Activated CD8-positive, alpha-beta memory T cell treated with anti-CD3 and anti-CD28 coated beads, Interleukin-2, amount 10 ng/mL, durations not matched to agents 7 days and 5 days (primary cell): ENCODE measurements at places on chromosomes 2 and 18. TPM values are rescaled to one million over a fixed set of nuclear protein-coding genes. Genes with fewer than 3 reads are reported as not detected.
A peak's percentile ranks its signal among the peaks of the same experiment; 100 is the strongest.

DNA sequence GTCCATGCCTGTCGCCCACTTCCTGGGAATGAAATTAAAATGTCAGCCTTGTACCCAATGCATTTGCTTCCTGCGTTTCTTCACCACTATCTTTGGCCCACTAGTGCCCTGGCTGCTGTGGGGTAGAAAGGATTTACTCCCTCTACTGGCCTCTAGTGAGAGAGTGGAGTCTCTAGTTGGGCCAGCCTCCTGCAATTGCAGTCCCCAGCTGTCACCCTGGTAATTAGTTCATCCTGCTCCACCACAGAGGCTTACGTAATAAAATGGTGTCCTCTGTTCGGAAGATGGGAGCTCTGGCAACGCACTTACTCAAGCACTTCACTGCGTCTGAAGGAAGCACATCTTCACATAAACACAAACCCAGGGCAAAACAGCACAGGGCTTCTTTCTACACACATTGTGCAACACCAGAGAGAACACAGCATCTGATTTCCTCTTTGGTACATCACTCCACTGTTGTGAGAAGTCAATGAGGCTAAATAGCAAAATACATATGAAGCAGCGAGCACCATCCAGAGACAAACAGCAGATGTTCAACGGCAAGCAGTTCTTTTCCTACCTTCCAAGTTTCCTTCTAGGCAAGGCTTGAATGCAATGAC is 274.6 kb downstream of the LRATD1 start:
- no peaks in the 10 kb centered on the region for H3K36me3 ChIP-seq
- no peaks in the 10 kb centered on the region for H3K27me3 ChIP-seq
- no peaks in the 10 kb centered on the region for H3K4me1 ChIP-seq
- no peak overlapping the region for H3K4me3 ChIP-seq
- DNase-seq = no peak
- H3K27ac ChIP-seq = no peak overlapping the region

DNA sequence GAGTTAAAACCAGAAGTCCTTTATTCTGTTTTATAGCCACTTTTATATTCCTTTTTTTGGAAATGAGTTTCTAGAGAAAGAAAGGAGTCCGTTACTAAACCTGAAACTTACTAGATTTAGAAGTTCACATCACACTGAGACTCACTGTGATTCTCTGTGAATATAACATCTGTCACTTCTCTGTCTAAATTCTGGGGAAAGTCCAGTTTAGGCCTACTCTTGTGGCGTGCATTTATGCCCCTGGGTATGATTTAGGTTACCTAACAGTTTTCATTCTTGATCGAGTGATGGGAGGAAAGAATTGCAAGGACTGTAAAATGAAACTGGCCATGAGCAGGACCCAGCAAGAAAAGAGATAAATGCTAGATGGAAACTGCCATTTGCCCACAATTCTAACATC is 449.6 kb downstream of the SPAG16 start:
- H3K4me3 ChIP-seq = no peak overlapping the region
- H3K27ac ChIP-seq = no peak overlapping the region
- no peaks in the 10 kb centered on the region for H3K4me1 ChIP-seq
- H3K36me3 ChIP-seq = no peaks in the 10 kb centered on the region
- DNase-seq = no peak

GRCh38 chr2:40332191-40332826 is 119.6 kb downstream of the SLC8A1 start:
- H3K36me3 ChIP-seq = no peaks in the 10 kb centered on the region
- no peaks in the 10 kb centered on the region for H3K4me1 ChIP-seq
- no peak overlapping the region for H3K27ac ChIP-seq
- no peaks in the 10 kb centered on the region for H3K27me3 ChIP-seq

DNA sequence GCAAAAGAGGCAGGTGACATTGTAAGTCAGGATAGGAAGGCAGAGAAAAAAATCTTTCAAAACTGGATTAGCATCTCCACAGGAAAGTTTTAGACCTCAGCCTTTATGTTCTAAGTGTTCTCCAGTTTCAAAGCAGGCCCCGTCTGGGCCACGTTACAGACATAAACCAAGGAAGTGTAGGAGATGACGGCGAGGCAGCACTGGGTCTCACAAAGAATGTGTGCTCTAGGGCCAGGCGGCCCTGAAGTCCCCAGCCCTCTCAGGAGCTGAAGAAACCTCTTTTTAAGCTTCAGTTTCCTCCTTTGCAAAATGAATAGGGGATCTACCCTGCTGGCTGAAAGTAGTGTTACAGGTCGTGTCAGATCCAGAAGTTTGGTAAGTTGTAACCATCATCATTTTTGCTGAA is 81.7 kb downstream of the SPRED2 start:
- no peak overlapping the region for H3K27ac ChIP-seq
- H3K4me3 ChIP-seq = no peak overlapping the region
- H3K4me1 ChIP-seq = peaks cover 10% of the 10 kb centered on the region
- no peaks in the 10 kb centered on the region for H3K36me3 ChIP-seq
- no peak for DNase-seq

DNA sequence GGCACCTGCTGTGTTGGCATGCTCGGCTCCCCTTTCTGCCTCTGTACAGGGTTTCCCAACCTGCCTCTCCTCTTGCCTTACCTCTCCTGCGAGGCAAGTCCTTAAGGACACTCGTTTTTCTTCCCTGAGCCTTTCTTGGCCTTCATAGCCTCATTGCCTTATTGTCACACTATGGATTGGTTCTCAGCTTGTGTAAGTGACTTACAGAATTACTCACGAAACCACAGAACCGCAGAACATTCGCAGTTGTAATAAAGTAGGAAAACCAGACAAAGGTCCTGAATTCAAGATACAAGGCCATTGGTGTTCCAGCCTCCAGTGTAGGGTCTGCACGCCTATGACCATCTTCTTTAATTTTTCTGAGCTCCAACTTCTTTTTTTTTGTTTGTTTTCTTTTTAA is 317.6 kb upstream of the SMIM21 start:
- H3K27me3 ChIP-seq = no peaks in the 10 kb centered on the region
- no peak overlapping the region for H3K4me3 ChIP-seq
- H3K36me3 ChIP-seq = no peaks in the 10 kb centered on the region

- H3K27me3 ChIP-seq = peaks cover under 1% of the 10 kb centered on the region
- peak; percentile 70 for DNase-seq
- H3K36me3 ChIP-seq = no peaks in the 10 kb centered on the region
- H3K4me1 ChIP-seq = peaks cover 18% of the 10 kb centered on the region
- no peak overlapping the region for H3K4me3 ChIP-seq
Measured at GRCh38 chr2:11738589-11739436, 7.6 kb upstream of the LPIN1 start.

DNA sequence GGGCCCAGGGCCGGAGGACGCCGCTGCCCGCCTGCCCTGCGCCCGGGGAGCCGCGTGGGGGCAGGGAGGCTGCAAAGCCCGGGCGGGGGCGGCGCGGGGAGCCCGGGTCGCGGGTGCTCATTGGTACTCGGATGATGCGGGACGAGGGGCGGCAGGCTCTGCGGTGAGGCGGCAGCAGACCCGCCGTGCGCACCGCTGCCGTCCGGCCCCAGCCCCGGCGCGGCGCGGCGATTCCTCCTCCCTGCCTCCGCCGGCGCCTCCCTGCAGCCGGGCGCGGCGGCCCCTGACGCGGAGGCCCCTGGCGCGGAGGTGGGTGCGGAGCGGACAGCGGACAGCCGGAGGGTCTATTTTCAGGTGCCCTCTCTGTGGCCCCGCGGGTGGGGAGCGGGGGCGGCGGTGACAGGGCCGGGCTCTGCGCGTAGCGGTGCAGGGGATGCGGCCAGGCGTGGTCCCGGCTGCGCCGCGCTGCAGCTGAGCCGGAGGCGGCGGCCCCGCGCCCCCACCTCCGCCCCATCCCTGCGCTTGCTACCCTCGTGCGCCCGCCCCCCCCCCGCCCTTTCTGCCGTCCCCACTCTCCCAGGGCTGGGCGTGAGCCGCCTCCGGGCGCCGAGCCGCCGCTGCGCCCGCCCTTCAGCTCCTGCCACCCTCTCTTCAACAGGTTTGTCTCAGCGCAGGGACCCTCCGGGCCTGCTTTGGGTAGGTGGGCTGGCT is 640 bp downstream of the SPTBN1 start:
- no peaks in the 10 kb centered on the region for H3K36me3 ChIP-seq
- H3K27me3 ChIP-seq = peaks cover 67% of the 10 kb centered on the region
- H3K4me3 ChIP-seq = peak overlapping the region; percentile 77
- H3K4me1 ChIP-seq = peaks cover 17% of the 10 kb centered on the region
- DNase-seq = no peak

- no peak overlapping the region for H3K4me3 ChIP-seq
- peaks cover 36% of the 10 kb centered on the region for H3K36me3 ChIP-seq
- H3K27ac ChIP-seq = no peak overlapping the region
- no peaks in the 10 kb centered on the region for H3K27me3 ChIP-seq
- DNase-seq = no peak
Measured at GRCh38 chr2:106129150-106129549, 65.0 kb downstream of the UXS1 start.

- H3K27ac ChIP-seq = no peak overlapping the region
- H3K36me3 ChIP-seq = no peaks in the 10 kb centered on the region
- H3K4me1 ChIP-seq = no peaks in the 10 kb centered on the region
- no peak for DNase-seq
Measured at GRCh38 chr18:31610286-31611205, 18.9 kb downstream of the TTR start.

DNA sequence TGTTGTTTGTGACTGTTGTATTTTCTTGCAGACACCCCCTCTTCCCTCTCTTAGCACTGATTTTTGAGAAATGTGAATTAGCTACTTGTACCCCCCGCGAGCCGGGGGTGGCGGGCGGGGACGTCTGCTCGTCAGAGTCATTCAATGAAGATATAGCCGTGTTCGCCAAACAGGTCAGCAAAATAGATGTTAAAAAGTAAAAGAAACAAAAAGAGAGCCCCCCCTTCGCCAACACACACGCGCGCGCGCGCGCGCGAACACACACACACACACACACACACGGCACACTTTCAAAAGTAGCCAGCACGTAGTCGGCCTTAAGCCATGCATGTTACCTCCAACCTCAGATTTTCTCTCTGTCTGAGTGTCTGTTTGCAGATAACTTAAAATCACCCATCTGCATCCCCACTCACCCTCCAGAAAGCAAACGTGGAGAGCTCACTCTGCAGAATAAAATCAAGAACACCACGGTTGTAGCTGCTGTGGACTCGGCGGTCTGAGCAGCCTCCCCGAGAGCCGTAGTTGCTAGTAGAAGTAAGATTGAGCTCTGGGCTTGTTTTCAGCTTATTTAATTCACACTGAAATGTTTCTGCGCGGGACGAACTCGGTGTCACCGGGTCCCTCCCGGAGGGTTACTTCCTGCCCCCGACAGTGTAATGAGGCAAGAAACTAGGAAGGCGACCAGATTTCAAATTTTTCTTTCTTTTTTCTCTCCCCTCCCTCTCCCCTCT is 5.1 kb downstream of the MEIS1 start:
- peaks cover 73% of the 10 kb centered on the region for H3K27me3 ChIP-seq
- no peak overlapping the region for H3K4me3 ChIP-seq
- peaks cover 2% of the 10 kb centered on the region for H3K36me3 ChIP-seq
- H3K4me1 ChIP-seq = peaks cover 8% of the 10 kb centered on the region
- DNase-seq = no peak

DNA sequence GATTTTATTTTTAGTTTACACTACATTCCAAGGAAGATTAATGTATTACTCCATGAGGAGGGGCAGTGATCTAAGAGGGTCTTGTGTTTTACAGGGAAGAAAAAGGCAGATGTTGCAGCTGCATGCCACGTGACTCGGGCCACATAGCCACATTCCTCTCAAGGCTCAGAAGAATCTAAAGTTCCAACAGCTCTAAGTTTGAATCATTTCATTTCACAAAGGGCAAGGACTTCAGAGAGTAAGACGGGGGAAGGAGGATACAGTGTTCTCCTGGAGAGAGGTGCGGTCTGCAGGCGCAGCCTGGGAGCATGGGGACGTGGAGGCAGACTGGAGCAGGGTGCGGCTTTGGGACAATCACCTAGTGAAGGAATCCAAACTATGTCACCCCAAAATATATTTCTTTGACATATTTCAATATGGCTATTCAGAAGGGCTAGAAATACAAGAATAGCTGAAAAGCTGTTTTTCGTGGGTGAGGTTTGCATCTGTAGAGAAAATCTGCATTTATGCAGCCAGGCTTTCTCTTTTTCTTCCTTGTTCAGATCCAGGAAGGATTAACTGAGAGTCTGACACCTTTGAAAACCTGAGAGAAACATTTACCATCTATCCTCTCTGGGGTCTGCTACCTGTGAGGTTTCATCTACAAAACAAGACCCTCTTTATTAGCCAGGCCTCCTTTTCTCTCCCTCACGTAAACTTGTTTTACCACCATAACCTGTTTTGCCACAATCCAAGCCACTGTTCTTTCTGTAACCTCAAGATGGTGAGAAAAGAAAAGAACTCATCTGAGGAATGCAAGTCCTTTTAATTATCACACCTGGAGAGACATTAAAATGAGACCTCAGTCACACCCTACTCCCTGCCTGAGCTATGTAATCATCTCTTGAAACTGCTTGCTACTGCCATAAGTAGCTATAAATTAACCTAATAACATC is 165.1 kb upstream of the NDUFV2 start:
- H3K27me3 ChIP-seq = no peaks in the 10 kb centered on the region
- H3K36me3 ChIP-seq = no peaks in the 10 kb centered on the region
- H3K27ac ChIP-seq = no peak overlapping the region
- no peak overlapping the region for H3K4me3 ChIP-seq

- no peaks in the 10 kb centered on the region for H3K27me3 ChIP-seq
- DNase-seq = no peak
- H3K4me1 ChIP-seq = peaks cover 79% of the 10 kb centered on the region
- H3K36me3 ChIP-seq = peaks cover 48% of the 10 kb centered on the region
- no peak overlapping the region for H3K4me3 ChIP-seq
Measured at GRCh38 chr2:236552581-236553363, 16.9 kb upstream of the ACKR3 start.

- H3K27me3 ChIP-seq = no peaks in the 10 kb centered on the region
- no peak overlapping the region for H3K4me3 ChIP-seq
- DNase-seq = no peak
Measured at GRCh38 chr2:98710734-98711133, 20.2 kb downstream of the MGAT4A start.

DNA sequence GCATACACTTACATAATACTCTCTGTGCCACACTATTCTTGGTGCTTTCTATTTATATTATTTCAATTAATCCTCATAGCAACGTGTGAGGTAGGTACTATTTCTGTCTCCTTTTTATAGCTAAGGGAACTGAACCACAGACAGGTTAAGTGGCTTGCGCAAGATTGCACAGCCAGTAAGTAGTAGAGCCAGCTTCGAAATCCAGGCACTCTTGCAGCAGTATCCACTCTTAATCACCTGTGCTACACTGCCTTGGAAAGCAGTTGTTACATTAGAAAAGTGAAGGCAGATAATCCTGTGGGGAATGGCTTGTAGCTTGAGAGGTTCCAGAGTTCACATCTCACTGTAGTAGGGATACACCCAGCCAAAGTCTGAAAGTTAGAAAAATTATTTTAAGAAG is 198.3 kb downstream of the LDLRAD4 start:
- no peak overlapping the region for H3K27ac ChIP-seq
- no peak overlapping the region for H3K4me3 ChIP-seq
- H3K36me3 ChIP-seq = peaks cover 1% of the 10 kb centered on the region
- no peaks in the 10 kb centered on the region for H3K27me3 ChIP-seq
- no peak for DNase-seq

Gene IKZF2
- 14.7 TPM for total RNA-seq

Gene PLB1
- 0.67 TPM for total RNA-seq

Gene ARHGAP15
- total RNA-seq = 101 TPM

Gene WDPCP
- 7.6 TPM for total RNA-seq

Gene UGT1A8
- not detected for total RNA-seq

Gene HOXD4
- not detected for total RNA-seq
